ENCODE measurements at places on chromosomes 7 and 10. TPM values are rescaled to one million over a fixed set of nuclear protein-coding genes. Genes with fewer than 3 reads are reported as not detected.

The PKD2L1 gene
- 0.88 TPM for polyA plus RNA-seq

DNA sequence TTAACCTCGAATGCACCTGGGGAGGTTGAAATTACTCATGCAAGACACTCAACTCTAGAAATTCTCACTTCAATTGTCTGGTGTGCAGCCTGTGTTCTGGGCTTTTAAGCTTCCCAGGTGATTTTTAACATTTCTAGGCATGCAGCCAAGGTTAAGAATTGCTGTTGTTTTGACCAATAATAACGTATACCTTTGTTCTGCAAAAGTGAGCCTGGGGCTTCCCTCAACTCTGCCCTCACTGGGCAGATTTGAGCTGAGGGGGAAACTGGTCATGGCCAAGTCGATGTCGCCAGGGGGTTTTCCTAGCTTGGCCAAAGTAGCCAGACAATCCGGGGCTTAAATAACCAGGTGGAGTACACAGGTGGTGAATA lies 568 bp downstream of the PRSS2 start:
- peaks cover 6% of the 10 kb centered on the region for H3K27me3 ChIP-seq
- no peak for DNase-seq

GRCh38 chr10:44325157-44325556 lies 59.7 kb downstream of the CXCL12 start:
- H3K4me1 ChIP-seq, result peaks cover 8% of the 10 kb centered on the region
- H3K4me3 ChIP-seq, result no peak overlapping the region
- no peaks in the 10 kb centered on the region for H3K27me3 ChIP-seq
- peak; percentile 80 for DNase-seq
- H3K36me3 ChIP-seq, result no peaks in the 10 kb centered on the region

GRCh38 chr10:75696536-75696935 lies 265.1 kb downstream of the LRMDA start:
- H3K27ac ChIP-seq, result no peak overlapping the region
- DNase-seq, result no peak
- H3K4me3 ChIP-seq, result no peak overlapping the region
- H3K36me3 ChIP-seq, result no peaks in the 10 kb centered on the region
- no peaks in the 10 kb centered on the region for H3K27me3 ChIP-seq
- H3K4me1 ChIP-seq, result no peaks in the 10 kb centered on the region

All from hepatocyte (in vitro differentiated cells).